IPS-NIHi11 (cell line): ENCODE measurements at places on chromosomes 16 and 17.
A peak's percentile ranks its signal among the peaks of the same experiment; 100 is the strongest.

GRCh38 chr17:75480281-75480680, 23.8 kb downstream of the TMEM94 start:
- no peak for DNase-seq

DNA sequence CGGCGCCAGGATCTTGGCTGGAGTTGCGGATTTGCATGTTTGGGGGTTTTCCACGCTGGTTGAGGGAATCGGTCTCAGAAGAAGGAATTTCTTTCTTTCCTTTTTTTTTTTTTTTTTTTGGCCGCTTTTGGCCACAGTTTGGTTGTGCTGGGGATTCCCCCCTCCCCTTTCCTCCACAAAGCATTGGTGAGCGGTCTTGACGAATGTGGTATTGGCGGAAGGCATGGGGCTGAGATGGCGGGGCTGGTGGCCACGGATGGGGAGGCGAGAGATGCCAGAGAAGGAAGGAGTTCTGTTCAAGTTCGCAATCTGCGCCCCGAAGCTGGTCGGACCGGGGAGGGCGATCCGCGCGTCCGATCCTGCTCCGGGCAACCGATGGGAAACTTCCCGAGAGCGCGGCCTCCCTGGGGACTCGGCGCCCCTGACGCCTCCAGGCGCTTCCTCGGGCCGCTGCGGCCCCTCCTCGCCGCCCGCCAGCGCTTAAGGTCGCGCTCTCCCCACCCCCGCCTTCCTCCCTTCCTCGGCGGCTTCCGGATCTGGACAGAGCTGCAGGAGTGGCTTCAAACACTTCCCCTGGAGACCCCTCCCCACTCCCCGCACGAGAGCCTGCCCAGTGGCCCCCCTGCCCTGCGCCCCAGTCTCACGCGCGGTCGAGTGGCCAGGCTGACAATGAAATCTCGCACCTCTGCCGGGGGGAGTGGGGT, 43.2 kb downstream of the RAI1 start:
- DNase-seq = peak; percentile 84

DNA sequence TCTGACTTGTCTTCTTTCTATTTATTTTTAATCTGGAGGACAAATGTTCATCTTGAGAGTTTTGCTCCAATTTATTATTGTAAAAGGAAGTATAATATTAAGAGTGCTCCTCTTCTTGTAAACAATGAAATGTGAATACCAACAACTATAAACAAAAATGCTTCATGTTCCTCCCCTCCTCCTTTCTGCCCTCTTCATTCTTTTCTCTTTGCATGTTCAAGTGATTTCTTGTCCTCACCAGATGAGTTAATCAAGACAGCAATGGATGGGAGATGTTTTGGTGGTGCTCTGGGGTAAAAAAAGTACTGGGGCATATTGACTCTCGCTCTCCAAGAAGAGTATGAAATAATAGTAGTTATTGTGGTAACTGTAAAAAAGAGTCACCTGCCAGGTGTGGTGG, 24.3 kb downstream of the ITGB3 start:
- DNase-seq = no peak

GRCh38 chr17:80492343-80493136, 16.1 kb upstream of the NPTX1 start:
- DNase-seq = no peak

GRCh38 chr17:68599091-68599490, 2.1 kb downstream of the FAM20A start:
- no peak for DNase-seq

DNA sequence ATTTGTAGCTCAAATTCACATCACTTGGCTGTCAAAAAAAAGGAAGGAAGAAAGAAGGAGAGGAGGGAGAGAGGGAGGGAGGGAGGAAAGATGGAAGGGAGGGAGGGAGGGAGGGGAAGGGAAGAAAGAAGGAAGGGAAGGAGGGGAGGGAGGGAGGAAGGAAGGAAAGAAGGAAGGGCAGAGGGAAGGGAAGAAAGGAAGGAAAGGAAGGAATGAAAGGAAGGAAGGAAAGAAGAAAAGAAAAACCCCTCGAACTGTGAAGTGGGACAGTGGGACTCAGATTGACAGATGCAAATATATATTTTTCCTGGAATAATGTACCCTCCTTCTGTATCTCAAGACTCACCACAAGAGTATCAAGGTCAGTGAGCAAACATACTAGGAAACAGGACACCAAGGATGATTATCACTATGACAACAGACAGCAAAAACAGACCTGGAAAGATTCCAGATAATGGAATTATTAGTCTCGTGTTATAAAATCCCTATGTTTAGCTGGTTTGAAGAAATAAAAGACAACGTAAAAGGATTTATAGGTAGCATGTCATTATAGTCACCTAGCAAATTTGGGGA, 24.2 kb upstream of the ABCA3 start:
- DNase-seq = no peak

DNA sequence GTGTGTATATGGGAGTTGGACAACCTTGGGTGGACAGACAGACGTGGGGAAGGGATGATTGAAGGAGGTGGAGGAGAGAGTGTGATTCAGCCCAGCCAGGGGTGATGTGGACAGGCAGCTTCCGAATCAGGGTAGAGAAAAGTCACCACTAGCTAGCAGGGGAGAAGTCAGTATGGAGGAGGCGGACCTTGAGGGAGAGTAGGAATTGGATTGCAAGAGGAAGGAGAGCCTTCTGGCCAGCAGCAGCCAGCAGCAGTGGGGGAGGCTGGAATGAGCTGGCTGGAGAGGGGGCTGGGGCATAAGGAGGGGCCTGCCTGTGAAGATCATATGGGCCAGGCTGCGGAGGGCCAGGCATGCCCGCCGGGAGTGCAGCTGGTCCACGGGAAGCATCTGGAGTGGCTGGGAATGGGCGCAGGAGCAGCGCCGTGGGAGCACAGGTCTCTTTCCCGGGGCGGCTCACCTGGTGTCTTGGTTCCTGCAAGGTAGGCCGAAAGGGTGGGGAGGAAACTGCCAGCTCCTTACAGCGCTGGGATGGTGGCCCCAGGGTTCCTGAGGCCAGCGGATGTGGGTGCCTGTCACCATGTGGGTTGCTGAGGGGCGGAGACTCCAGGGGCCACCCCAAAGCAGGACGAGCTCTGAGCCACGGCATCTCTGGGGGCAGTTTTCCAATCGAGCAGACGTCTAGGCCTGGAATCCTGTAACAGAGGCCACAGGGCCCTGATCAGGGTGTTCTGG, 235.3 kb downstream of the SEC14L1 start:
- DNase-seq = no peak

GRCh38 chr17:34285286-34285792, at the start of gene CCL11:
Gene CCL11, plus strand, starts transcription at chr17:34285742. Its CDS starts 67 bp downstream, at chr17:34285809.
- DNase-seq = no peak

GRCh38 chr16:24552705-24553246, 13.4 kb downstream of the RBBP6 start:
- no peak for DNase-seq

DNA sequence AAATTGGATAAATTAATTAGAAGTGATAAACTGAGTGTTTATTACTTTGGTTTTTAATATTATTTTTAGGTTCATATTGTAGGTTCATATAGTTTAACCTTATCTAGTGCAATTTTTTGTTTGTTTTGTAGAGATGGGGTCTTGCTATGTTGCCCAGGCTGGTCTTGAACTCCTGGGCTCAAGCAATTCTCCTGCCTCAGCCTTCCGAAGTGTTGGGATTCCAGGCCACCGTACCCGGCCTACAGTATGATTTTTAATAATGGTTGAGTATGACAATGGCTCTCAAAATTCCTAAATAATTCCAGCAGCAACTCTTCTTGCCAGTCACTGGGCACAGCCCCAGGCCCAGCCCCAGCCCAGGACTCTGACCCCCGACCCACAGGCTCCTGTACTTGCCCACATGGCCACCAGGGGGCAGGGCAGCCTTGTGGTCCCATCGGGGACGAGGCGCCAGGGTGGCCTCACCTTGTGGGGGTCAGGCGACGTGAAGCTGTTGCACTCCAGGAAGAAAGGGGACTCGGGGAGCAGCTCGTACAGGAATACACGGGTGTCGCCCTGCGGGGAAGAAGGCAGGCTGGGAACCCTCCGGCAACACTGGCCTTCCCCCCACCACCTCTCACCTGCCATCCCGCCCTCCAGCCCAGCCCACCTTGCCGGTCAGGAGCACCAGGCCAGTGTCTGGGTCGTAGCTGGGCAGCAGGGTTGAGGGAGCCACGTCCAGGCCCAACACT, 7.9 kb upstream of the PAM16 start:
- DNase-seq = peak; percentile 93

DNA sequence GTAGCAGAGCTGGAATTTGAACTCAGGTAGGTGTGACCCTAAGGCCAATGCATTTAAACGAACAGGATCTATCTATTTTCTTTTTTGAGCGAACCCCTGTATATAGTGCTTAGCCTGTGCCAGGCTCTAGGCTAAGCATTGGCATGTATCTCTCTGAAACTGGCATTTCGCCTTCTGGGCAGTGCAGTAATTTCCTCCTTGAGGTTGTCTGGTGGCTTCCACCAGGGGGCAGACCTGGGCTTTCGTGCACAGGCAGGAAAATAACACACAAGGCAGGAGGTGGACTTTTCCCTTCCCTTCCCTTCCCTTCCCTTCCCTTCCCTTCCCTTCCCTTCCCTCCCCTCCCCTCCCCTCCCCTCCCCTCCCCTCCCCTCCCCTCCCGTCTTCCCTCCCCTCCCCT, 34.4 kb upstream of the PRKCB start:
- peak; percentile 75 for DNase-seq

DNA sequence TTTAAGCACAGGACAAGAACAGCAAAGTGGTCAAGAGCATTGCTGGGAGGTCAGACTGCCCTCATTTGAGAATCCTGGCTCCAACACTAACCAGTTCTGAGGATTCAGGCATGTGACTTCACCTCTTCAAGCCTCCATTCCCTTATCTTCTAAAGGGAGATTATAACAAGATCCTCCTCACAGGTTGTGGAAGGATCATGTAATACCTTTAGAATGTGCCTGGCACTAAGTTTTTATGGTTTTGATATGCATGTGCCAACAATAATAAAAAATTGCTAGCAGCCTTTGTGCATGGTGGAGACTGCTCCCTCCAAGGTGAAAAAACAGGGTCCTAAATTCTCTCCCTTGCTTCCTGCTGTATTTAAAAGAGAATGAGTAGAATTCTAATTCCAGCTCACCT, 36.0 kb upstream of the ADAMTS18 start:
- DNase-seq = no peak

GRCh38 chr17:76672270-76672851, 28.8 kb upstream of the ST6GALNAC1 start:
- no peak for DNase-seq

DNA sequence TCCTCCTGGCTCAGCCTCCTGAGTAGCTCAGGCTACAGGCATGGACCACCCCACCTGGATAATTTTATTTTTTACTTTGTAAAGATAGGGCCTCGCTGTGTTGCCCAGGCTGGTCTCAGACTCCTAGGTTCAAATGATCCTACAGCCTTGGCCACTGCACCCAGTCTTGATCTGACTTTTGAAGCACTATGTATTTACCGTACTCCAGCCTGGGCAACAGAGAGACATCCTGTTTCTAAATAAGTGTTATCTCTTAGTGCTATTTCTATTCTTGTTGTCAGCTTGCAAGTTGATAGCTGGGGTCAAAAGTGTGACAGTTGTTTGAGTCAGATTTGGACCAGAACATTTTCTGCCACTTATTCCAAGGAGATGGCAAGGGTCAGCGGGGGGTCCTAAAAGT, 486.4 kb downstream of the NPIPA7 start:
- no peak for DNase-seq

GRCh38 chr16:12553191-12553590, 250.5 kb downstream of the CPPED1 start:
- no peak for DNase-seq

- DNase-seq = no peak
Measured at GRCh38 chr16:8855051-8855786, 13.6 kb downstream of the CARHSP1 start.

GRCh38 chr16:918741-919657, 51.8 kb downstream of the LMF1 start:
- no peak for DNase-seq

GRCh38 chr16:30092373-30093010, 768 bp upstream of the TBX6 start:
- peak; percentile 85 for DNase-seq

DNA sequence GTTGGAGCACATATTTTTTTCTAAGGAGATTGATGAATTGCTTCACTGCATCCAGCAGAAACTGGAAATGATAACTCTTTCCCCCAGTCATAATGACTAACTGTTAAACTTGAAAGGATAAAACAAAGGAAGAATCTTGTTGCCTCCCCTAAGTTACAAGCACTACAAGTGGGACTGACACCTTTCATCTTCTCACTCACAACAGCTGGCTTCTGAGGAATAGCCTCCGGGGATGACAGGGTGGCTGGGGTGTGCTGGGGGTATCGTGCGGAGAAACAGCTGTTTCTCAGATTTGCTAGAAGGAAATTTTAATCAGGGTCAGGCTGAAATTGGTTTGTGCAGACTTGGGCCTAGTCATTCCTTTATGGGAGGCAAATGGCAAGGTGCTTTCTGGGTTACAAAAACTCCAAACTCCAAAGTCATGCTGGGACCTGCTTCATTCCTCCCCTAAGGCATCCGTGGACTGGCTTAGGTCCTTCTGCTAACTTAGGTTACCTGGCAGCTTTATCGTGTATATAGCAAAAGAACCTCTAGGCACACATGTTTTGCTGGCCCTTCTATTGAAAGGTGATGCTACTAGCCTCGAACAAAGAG, 557.2 kb downstream of the TOX3 start:
- no peak for DNase-seq

GRCh38 chr17:71709946-71710345, 410.9 kb upstream of the SOX9 start:
- DNase-seq = no peak

DNA sequence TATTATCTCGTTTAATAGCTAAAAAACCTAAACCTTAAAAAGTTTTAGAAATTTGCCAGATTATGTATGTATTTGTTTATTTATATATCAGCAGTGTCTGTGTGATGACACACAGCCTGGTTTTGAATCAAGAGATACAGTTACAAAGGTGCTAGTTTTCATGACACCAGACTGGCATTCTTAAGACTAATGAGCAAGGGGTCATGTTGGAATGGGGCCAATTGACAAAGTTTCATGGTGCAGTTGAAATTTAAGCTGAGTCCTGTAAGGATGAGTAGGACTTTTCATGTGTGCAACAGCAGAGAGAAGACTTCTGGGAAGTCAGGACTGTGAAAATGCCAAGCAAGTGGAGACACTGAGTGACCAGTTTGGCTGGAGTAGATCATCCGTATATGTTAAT, 3.2 kb upstream of the KRT10 start:
- DNase-seq = no peak

GRCh38 chr17:7184091-7184488, 4.9 kb upstream of the ASGR1 start:
- DNase-seq = no peak

DNA sequence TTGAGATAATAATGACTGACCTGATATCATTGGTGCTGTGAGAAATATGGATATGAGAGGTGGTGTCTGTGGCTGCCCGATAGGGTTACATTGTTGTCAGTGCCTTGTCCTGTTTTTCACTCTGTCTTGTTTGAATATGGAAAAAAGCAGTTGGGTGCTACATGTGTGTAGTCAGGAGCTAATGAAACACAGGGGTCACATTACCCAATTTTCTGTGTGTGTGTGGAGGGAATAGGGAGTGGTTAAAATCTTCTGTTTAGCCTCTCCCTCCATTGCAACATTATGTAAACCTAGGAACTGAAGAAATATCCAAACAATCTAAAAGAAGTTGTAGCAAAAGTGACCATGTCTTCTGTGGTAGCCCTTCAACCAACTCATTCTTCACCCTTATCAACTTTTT, 527.7 kb upstream of the SOX9 start:
- no peak for DNase-seq
